ENCODE measurements at places on chromosomes 3 and 15. TPM values are rescaled to one million over a fixed set of nuclear protein-coding genes. Genes with fewer than 3 reads are reported as not detected.

DNA sequence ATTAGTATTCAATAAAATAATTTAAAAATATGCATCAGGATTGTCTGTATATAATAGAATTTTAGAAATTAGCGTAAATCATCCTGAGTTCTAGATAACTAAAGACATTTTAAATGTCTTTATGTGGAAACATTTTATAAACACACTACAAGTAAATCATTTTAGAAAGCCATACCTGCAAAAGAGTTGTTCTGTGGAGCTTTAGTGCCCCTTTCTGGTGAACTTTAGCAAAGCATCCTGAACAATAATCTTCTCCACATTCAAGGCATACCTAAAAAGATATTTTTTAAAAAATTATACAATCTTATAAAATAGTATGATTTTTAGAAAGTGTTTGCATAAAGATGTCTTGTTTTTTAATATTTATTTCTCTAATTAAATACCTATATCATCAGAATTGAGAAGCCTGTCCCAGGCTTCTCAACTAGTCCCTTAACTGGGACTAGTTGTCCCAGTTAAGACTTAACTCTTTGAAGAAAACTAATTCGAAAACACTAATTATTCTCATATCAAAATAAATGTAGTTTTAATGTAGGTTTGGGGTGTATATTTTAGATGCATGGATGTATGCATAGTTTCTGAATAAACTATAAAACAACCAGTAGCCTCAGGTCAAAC lies 29.7 kb downstream of the ZBBX start:
- H3K36me3 ChIP-seq: no peaks in the 10 kb centered on the region
- no peak overlapping the region for H3K4me3 ChIP-seq
- DNase-seq: no peak
- peaks cover 12% of the 10 kb centered on the region for H3K4me1 ChIP-seq
- no peak overlapping the region for H3K27ac ChIP-seq

DNA sequence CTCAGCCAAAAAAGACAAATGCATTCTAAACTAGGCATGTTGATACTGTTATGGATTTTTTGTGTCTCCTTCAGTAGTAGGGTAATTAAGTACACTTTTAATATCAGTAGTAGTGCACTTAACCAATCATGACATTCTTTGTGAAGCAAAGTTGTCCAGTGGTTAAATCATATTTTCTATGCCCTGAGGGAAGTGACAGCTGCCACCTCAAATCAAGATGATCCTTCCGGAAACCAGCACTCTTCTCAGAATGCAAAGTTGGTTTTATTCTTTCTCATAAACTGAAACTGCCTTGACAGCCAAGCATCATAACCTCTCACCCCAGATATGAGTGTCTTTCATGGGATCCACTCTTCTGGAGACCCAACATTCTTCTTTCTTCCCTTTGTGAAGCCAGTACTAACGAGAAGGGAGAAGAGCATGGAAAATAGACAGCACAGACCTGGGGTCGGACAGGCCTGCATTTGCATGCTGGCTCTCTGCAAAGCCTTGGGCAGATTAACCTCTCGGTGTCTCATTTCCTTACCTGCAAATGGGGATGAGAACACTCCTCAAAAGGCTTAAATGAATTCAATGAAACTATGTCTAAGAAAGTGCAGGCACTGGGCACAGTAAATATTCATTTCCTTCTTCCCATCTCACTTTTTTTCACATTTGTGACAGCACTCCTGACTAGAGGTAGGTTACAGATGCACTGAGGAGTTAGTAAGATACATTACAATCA lies 13.2 kb downstream of the AAGAB start:
- no peaks in the 10 kb centered on the region for H3K27me3 ChIP-seq
- no peaks in the 10 kb centered on the region for H3K36me3 ChIP-seq
- no peak for DNase-seq
- no peak overlapping the region for H3K4me3 ChIP-seq
- peaks cover 19% of the 10 kb centered on the region for H3K4me1 ChIP-seq
- no peak overlapping the region for H3K27ac ChIP-seq

DNA sequence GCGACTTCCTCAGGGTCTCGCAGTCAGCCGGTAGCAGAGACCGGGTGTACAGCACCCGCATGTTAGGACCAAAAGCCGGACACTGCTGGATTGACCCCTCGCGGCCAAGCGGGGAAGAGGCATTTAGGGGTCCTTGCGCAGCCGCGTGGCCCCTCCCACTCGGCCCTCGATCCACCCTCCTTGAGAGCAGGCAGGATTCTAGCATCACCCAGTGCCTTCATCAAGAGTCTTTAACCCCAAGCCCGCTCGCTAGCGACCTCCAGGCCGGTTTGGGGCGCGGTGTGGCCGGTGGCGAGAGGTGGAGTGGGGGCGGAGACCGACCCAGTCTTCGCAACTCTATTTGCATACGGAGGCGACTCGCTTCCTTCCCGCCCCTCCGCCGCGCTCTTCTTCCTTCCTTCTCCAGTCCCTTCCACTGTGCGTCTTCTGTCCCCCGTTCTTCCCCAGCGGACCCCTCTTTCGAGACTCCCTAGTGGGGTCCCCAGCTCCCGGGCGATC lies at the start of gene ST6GAL1:
Gene ST6GAL1, plus strand, starts transcription at position 384 of the 498 bp plus-strand sequence. CDS start 112,178 bp downstream, outside the sequence.
- H3K4me1 ChIP-seq: peaks cover 36% of the 10 kb centered on the region
- H3K4me3 ChIP-seq: peak within 1 kb of the TSS; percentile 44
- peak; percentile 30 for DNase-seq

DNA sequence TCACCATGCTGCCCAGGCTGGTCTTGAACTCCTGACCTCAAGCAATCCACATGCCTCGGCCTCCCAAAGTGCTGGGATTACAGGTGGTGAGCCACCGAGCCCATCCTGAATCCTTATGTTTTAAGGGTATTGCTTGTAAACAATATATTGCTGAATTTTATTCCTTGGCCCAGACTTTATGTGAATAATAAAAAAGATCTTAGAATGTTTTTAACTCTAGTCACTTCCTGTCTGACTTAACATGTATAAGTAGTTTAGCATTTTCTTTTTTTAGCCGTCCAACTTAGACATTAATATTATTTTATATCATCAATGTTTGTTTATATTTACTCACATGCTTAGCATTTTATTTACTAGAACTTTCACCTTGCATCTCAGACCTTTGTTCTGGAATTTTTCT lies 9.2 kb upstream of the EIF2B5 start:
- H3K27me3 ChIP-seq: no peaks in the 10 kb centered on the region
- no peak overlapping the region for H3K4me3 ChIP-seq
- no peak overlapping the region for H3K27ac ChIP-seq
- no peak for DNase-seq
- H3K36me3 ChIP-seq: no peaks in the 10 kb centered on the region

- no peaks in the 10 kb centered on the region for H3K36me3 ChIP-seq
- peaks cover 11% of the 10 kb centered on the region for H3K4me1 ChIP-seq
- H3K27ac ChIP-seq: no peak overlapping the region
- H3K4me3 ChIP-seq: no peak overlapping the region
- no peak for DNase-seq
- H3K27me3 ChIP-seq: no peaks in the 10 kb centered on the region
Observed at GRCh38 chr15:58293622-58294550, 137.9 kb upstream of the LIPC start.

- no peaks in the 10 kb centered on the region for H3K36me3 ChIP-seq
- H3K4me1 ChIP-seq: no peaks in the 10 kb centered on the region
- DNase-seq: no peak
Observed at GRCh38 chr15:71191296-71191695, 76.0 kb downstream of the THSD4 start.

GRCh38 chr3:170240671-170241070 lies 18.4 kb downstream of the PRKCI start:
- no peaks in the 10 kb centered on the region for H3K27me3 ChIP-seq
- H3K4me3 ChIP-seq: no peak overlapping the region
- no peak overlapping the region for H3K27ac ChIP-seq
- no peaks in the 10 kb centered on the region for H3K4me1 ChIP-seq

DNA sequence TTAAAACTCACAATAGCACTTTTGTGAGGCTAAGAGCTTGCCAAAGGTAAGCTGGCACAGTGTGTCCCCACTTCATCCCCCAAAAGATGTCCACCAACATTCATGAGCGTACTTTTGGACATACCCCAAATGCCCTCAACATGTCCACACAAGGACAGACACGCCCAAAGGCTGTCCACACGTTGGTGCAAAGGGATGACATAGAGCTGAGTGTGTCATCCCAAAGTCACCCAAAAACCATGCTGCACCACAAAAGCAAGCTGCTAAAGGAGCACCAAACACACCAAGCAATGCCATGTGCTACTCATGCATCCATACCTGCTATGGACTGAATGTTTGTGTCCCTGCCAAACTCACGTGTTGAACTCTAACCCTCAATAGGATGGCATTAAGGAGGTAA lies 57.9 kb downstream of the KLF13 start:
- no peaks in the 10 kb centered on the region for H3K36me3 ChIP-seq
- peaks cover 49% of the 10 kb centered on the region for H3K4me1 ChIP-seq
- no peaks in the 10 kb centered on the region for H3K27me3 ChIP-seq

DNA sequence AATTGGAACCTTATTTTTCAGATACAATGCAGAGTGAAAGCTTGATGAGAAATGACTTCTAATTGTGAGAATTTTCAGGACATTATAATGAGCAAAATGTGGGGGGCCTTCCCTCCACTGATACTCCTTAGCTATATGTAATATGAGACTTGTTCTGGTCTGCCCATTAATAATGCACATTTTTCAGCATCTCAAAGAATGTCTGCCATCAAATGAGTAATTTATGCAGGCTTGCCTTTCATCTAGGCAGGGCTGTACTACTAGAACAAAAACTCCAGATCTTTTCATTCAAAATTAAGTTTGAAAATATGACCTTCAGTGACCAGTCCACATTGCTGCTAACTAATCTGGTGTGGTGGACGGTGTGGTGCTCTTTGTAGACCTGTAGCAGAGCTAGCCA lies 127.4 kb downstream of the LRTM1 start:
- no peaks in the 10 kb centered on the region for H3K36me3 ChIP-seq
- H3K4me3 ChIP-seq: no peak overlapping the region
- DNase-seq: no peak
- H3K4me1 ChIP-seq: no peaks in the 10 kb centered on the region

DNA sequence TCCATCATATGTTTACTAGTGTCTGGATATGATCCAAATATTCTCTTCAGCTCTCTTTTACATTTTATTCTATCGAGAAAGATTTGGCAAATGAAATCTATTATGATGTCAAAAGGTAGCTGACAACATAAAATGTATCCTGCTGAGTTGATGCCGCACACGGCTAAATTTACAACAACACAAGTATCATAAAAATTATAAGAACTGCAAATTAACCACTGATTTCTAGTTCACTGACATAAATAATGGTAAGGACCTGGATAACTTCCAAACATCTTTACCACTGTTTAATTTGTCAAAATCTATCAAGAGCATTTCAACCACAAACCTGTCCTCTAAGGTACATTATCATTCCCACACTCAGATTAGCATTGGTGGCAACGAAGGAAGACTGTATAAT lies 244.5 kb downstream of the FOXP1 start:
- no peak for DNase-seq
- no peaks in the 10 kb centered on the region for H3K36me3 ChIP-seq
- H3K4me1 ChIP-seq: no peaks in the 10 kb centered on the region
- H3K4me3 ChIP-seq: no peak overlapping the region
- H3K27ac ChIP-seq: no peak overlapping the region

DNA sequence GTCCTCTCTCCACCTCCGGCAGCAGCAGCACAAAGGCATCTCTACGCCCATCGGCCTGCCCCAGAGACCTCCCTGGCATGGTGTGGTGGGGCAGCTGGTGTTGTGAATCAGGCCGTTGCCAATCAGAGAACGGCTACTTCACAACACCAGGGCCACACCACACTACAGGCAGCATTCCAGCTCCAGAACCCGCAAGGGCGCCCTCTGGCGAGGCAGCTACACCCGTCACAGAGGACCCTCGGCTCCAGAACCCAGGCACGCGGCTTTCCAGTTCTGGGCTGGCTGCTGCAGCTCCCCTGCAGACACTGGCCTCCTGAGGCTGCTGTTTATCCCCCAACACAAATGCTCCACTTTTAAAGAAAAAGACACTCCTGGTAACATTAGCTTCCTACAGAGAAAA lies 127.5 kb upstream of the TOPAZ1 start:
- no peak overlapping the region for H3K27ac ChIP-seq
- DNase-seq: peak; percentile 51
- no peak overlapping the region for H3K4me3 ChIP-seq

ZBTB47 gene
- 19.7 TPM for total RNA-seq

ITIH4 gene
- 86.7 TPM for total RNA-seq

AP4E1 gene
- 3.4 TPM for total RNA-seq

WWTR1 gene
- 46.2 TPM for total RNA-seq

CCDC39 gene
- total RNA-seq: 0.66 TPM

Measured in body of pancreas (tissue), 4 donors.